Adrenal gland (tissue), 19 donors: ENCODE measurements at places on chromosomes 2 and 18. TPM values are rescaled to one million over a fixed set of nuclear protein-coding genes. Genes with fewer than 3 reads are reported as not detected.
A peak's percentile ranks its signal among the peaks of the same experiment; 100 is the strongest.

The PARD3B gene
- polyA plus RNA-seq = 4.9 TPM

The THOC1 gene
- 21.3 TPM for polyA plus RNA-seq

The TNFRSF11A gene
- polyA plus RNA-seq = 1.8 TPM

The GAL3ST2 gene
- polyA plus RNA-seq = not detected

DNA sequence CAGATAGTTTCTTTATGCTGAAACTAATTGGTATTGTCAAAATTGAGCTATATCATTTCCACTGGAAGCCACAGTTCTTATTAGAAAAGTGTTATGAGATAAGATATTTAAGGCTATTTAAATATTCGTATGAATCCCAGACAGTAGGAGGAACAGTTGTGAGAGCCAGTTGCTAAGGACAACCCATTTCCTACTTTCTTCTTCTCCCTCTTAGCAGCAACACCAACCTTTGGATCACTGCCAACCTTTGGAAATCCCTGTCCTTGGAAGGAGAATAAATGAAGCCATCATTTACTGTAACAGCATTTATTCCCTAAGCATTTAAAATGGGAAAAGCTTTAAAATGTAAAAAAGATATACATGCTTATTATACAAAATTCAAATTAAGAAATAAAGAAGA is 85.8 kb downstream of the PLCL1 start:
- H3K4me1 ChIP-seq = peaks cover 12% of the 10 kb centered on the region
- H3K4me3 ChIP-seq = no peak overlapping the region
- no peak for DNase-seq
- H3K27ac ChIP-seq = no peak overlapping the region
- no peaks in the 10 kb centered on the region for H3K36me3 ChIP-seq

DNA sequence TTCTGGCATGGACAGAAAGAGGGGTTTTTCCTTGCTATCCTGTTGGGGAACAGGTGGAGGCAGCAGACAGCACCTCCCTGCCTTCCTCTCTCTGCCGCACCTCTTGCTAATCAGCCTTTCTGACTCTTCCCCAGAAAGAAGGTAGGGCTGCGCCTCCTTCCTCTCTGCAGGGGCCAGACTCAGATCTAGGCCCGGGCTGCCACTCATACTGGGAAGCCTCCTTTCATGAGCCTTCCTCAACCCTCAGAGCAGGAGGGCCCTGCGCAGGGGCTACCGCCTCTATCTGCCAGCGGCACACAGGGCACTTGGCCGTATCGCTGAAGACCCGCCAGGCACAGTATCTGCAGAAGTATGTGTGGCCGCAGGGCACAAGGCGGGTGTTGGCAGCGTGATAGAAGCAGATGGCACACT is 7.1 kb downstream of the NEURL3 start:
- no peaks in the 10 kb centered on the region for H3K4me1 ChIP-seq
- no peaks in the 10 kb centered on the region for H3K36me3 ChIP-seq
- no peak overlapping the region for H3K27ac ChIP-seq

DNA sequence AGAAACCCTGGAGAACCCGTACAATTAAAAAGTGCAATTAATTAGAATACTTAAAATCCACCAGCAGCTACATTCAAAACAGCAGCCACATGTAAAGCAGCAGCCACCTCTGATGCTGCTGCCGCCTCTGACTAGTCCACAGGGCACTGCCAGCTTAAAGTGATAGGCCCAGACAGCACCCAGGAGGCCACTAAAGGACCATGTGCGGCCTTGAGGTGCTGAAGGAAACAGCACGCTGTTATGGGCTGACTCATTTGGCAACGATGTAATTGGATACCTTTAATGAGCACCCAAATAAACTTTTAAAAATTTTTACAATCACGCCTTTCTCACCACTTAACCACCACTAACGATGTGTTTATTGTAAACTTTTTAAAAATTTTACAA is 209.3 kb upstream of the NCKAP5 start:
- H3K36me3 ChIP-seq = no peaks in the 10 kb centered on the region
- no peak overlapping the region for H3K4me3 ChIP-seq
- H3K4me1 ChIP-seq = peaks cover 4% of the 10 kb centered on the region
- peak; percentile 34 for DNase-seq
- no peaks in the 10 kb centered on the region for H3K27me3 ChIP-seq

- H3K27me3 ChIP-seq = no peaks in the 10 kb centered on the region
- H3K27ac ChIP-seq = no peak overlapping the region
- no peaks in the 10 kb centered on the region for H3K36me3 ChIP-seq
- no peak for DNase-seq
Measured at GRCh38 chr18:24811950-24812681, 351.7 kb downstream of the HRH4 start.

DNA sequence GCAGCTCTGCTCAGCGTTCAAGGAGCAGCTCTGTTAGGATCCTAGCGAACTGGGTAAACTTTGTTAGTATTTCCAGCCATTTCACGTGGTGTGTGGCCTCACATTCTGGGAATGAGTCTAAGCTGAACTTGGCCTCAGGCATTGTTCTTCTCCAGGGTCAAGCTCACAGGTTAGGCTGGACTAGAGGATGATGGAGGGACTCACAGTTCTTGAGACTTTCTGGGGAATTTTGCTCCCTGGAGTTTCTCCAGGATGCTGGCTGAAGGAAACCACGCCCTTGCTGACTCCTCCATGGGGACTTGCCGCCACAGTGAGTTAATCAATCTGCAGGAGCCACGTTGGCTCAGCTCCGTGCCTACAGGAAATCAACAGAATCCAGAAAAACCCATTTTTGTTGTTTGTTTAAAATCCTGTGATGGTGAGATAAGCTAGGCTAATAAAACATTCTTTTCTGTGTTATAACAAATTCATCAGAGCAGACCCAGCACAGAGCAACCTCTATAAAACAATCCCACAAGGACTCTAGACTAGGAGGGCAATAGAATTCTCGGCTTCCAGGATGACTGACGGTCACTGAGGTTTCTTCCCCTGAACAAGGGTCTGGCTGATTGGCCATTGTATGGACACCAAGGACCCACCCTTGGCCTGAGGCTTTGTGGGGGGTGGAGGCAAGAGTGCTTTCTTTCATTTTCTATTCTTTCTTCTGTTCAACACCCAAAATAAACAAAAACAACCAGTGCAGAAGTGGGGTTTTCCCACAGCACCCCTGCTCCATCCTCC is 12.6 kb downstream of the CNDP1 start:
- no peak overlapping the region for H3K4me3 ChIP-seq
- H3K4me1 ChIP-seq = peaks cover 2% of the 10 kb centered on the region
- DNase-seq = no peak
- H3K27ac ChIP-seq = no peak overlapping the region
- no peaks in the 10 kb centered on the region for H3K36me3 ChIP-seq

GRCh38 chr2:60025496-60025895 is 528.0 kb downstream of the BCL11A start:
- no peaks in the 10 kb centered on the region for H3K36me3 ChIP-seq
- H3K27me3 ChIP-seq = no peaks in the 10 kb centered on the region
- H3K4me3 ChIP-seq = no peak overlapping the region
- DNase-seq = no peak
- no peak overlapping the region for H3K27ac ChIP-seq

GRCh38 chr2:138185827-138186226 is 221.6 kb downstream of the HNMT start:
- no peak for DNase-seq
- H3K27ac ChIP-seq = no peak overlapping the region
- H3K27me3 ChIP-seq = no peaks in the 10 kb centered on the region
- no peak overlapping the region for H3K4me3 ChIP-seq
- H3K4me1 ChIP-seq = no peaks in the 10 kb centered on the region
